Esophagus mucosa (tissue), 1 donor: ENCODE measurements at places on chromosomes 13 and 19. TPM values are rescaled to one million over a fixed set of nuclear protein-coding genes. Genes with fewer than 3 reads are reported as not detected.

The BABAM1 gene
- 55.8 TPM for total RNA-seq

The LHB gene
- total RNA-seq = not detected

The ZIM2 gene
- not detected for total RNA-seq

The IL17D gene
- total RNA-seq = 0.28 TPM

The SLC15A1 gene
- total RNA-seq = 2.9 TPM

The CEACAM21 gene
- 2.0 TPM for total RNA-seq

The CCDC169 gene
- total RNA-seq = 0.40 TPM

The FREM2 gene
- total RNA-seq = 0.40 TPM

The CABP5 gene
- total RNA-seq = not detected

The SIGLEC6 gene
- total RNA-seq = 0.44 TPM

The CADM4 gene
- 13.0 TPM for total RNA-seq

The C1QTNF9 gene
- not detected for total RNA-seq

The CD209 gene
- total RNA-seq = 0.32 TPM

The IGSF23 gene
- total RNA-seq = not detected

The NCAN gene
- not detected for total RNA-seq

The SPC24 gene
- 17.1 TPM for total RNA-seq

The CCDC122 gene
- total RNA-seq = 5.5 TPM

The OR4F17 gene
- total RNA-seq = not detected

The RNF113B gene
- total RNA-seq = not detected

The FCGBP gene
- total RNA-seq = 25.7 TPM

The ATP4A gene
- total RNA-seq = not detected

The ATP4B gene
- not detected for total RNA-seq

The LILRA1 gene
- total RNA-seq = 0.16 TPM

The SMG9 gene
- total RNA-seq = 22.3 TPM

The FBXL3 gene
- 26.1 TPM for total RNA-seq

The STARD13 gene
- 2.3 TPM for total RNA-seq

The MYADM gene
- 6.9 TPM for total RNA-seq

The SYNGR4 gene
- total RNA-seq = not detected

The KDELR1 gene
- 86.6 TPM for total RNA-seq

The IZUMO1 gene
- 1.3 TPM for total RNA-seq

The ADPRHL1 gene
- 2.5 TPM for total RNA-seq

The CAPNS1 gene
- 953 TPM for total RNA-seq

The APLP1 gene
- total RNA-seq = 0.84 TPM

The MISP gene
- total RNA-seq = 0.40 TPM

The UBL3 gene
- 22.4 TPM for total RNA-seq
